Smooth muscle cell of the pulmonary artery (primary cell): ENCODE measurements at places on chromosomes 6 and 20. TPM values are rescaled to one million over a fixed set of nuclear protein-coding genes. Genes with fewer than 3 reads are reported as not detected.

Gene FUT9
- total RNA-seq, result not detected in 2 replicates

Gene OPRM1
- total RNA-seq, result not detected in 2 replicates

Gene TRIM38
- total RNA-seq, result 7.5 and 10.2 TPM in 2 replicates

Gene HDGFL1
- total RNA-seq, result not detected in 2 replicates

Gene HLA-DRB5
- not detected in 2 replicates for total RNA-seq

Gene ABT1
- total RNA-seq, result 9.8 and 11.4 TPM in 2 replicates

Gene SLC17A3
- not detected in 2 replicates for total RNA-seq

Gene SLC17A9
- total RNA-seq, result 21.0 and 25.4 TPM in 2 replicates

Gene LZTS3
- 7.5 and 12.6 TPM in 2 replicates for total RNA-seq

Gene AVP
- not detected in 2 replicates for total RNA-seq

Gene GINM1
- 70.2 and 94.7 TPM in 2 replicates for total RNA-seq

Gene CALHM5
- 6.8 and 12.1 TPM in 2 replicates for total RNA-seq

Gene DHX16
- 34.6 and 40.8 TPM in 2 replicates for total RNA-seq

Gene CCN6
- total RNA-seq, result 0.10 TPM in 1 of 2 replicates, not detected in the other

Gene GSTA2
- not detected in 2 replicates for total RNA-seq
